Activated naive CD8-positive, alpha-beta T cell treated with anti-CD3 and anti-CD28 coated beads for 36 hours (primary cell): ENCODE measurements at places on chromosomes 13 and 19. TPM values are rescaled to one million over a fixed set of nuclear protein-coding genes. Genes with fewer than 3 reads are reported as not detected.
A peak's percentile ranks its signal among the peaks of the same experiment; 100 is the strongest.

GRCh38 chr13:113907635-113908617 lies 44.0 kb upstream of the GAS6 start:
- H3K36me3 ChIP-seq = peaks cover 4% of the 10 kb centered on the region
- peaks cover 54% of the 10 kb centered on the region for H3K27me3 ChIP-seq
- no peak overlapping the region for H3K4me3 ChIP-seq

- H3K4me1 ChIP-seq = peaks cover 18% of the 10 kb centered on the region
- H3K27me3 ChIP-seq = no peaks in the 10 kb centered on the region
- no peaks in the 10 kb centered on the region for H3K36me3 ChIP-seq
- H3K27ac ChIP-seq = no peak overlapping the region
Observed at GRCh38 chr19:13726323-13726722, 38.0 kb upstream of the MRI1 start.

GRCh38 chr13:97448503-97449251 lies 14.7 kb downstream of the RAP2A start:
- no peak for DNase-seq
- peaks cover 28% of the 10 kb centered on the region for H3K36me3 ChIP-seq
- no peaks in the 10 kb centered on the region for H3K27me3 ChIP-seq
- no peak overlapping the region for H3K4me3 ChIP-seq
- H3K27ac ChIP-seq = no peak overlapping the region

DNA sequence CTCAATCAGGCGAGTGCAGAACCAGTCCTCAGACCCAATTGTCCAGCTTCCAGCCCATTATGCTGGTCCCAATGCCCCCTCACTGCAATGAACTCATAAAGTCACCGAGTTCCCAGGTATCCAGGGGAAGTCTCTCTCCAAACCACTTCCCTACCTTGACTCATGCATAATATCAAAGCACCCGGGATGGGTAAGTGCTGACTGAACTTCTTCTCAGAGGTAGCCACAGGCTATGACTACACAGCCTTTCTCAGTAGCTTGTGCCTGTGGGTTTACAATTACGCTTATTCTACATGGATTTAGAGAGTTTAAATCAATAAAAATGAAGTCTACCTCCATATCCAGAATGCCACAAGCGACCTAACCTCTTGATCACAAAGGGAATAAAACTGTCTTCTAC lies 1.7 kb upstream of the C13orf42 start:
- H3K27ac ChIP-seq = no peak overlapping the region
- no peak for DNase-seq

GRCh38 chr19:5624018-5624663 lies 1.3 kb downstream of the SAFB start:
- H3K36me3 ChIP-seq = peaks cover 70% of the 10 kb centered on the region
- peak overlapping the region; percentile 100 for H3K4me3 ChIP-seq
- H3K27me3 ChIP-seq = peaks cover 6% of the 10 kb centered on the region
- DNase-seq = peak; percentile 8
- peak overlapping the region; percentile 88 for H3K27ac ChIP-seq

DNA sequence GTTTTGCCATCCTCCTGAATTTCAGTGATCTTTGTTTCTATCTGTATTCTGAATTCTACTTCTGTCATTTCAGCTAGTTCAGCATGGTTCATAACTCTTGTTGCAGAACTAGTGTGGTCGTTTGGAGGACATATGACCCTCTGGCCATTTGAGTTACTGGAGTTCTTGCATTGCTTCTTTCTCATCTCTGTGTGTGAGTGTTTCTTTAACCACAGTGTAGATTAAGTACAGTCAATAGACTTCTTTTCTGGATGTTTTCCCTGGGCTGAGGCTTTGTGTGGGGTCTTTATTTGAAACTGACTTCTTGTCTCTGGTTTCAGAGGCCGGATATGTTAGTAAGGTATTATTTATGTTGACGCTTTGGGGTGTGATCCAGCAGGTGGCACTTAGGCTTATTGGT lies 14.7 kb downstream of the IGFL2 start:
- no peaks in the 10 kb centered on the region for H3K36me3 ChIP-seq
- DNase-seq = no peak
- no peaks in the 10 kb centered on the region for H3K4me1 ChIP-seq
- peaks cover 56% of the 10 kb centered on the region for H3K27me3 ChIP-seq

- H3K27me3 ChIP-seq = peaks cover 33% of the 10 kb centered on the region
- no peaks in the 10 kb centered on the region for H3K36me3 ChIP-seq
- H3K27ac ChIP-seq = no peak overlapping the region
- no peaks in the 10 kb centered on the region for H3K4me1 ChIP-seq
Observed at GRCh38 chr19:33997690-33998089, 174.6 kb upstream of the LSM14A start.

- no peak overlapping the region for H3K4me3 ChIP-seq
- no peak overlapping the region for H3K27ac ChIP-seq
- no peak for DNase-seq
Observed at GRCh38 chr19:9535934-9536333, 2.5 kb downstream of the ZNF426 start.

The ZNF382 gene
- total RNA-seq = 9.3 TPM

GRCh38 chr13:103883164-103883563 lies 816.9 kb upstream of the SLC10A2 start:
- no peaks in the 10 kb centered on the region for H3K4me1 ChIP-seq
- no peak overlapping the region for H3K4me3 ChIP-seq
- H3K36me3 ChIP-seq = no peaks in the 10 kb centered on the region
- no peak for DNase-seq

- H3K36me3 ChIP-seq = no peaks in the 10 kb centered on the region
- H3K27ac ChIP-seq = no peak overlapping the region
- H3K4me1 ChIP-seq = peaks cover 4% of the 10 kb centered on the region
Observed at GRCh38 chr19:51195616-51196015, 29.3 kb upstream of the CD33 start.

The NBEA gene
- 0.42 TPM for total RNA-seq

- H3K27ac ChIP-seq = no peak overlapping the region
- no peak overlapping the region for H3K4me3 ChIP-seq
Observed at GRCh38 chr13:98875146-98875729, 102.6 kb downstream of the DOCK9 start.

The GGACT gene
- 5.3 TPM for total RNA-seq

DNA sequence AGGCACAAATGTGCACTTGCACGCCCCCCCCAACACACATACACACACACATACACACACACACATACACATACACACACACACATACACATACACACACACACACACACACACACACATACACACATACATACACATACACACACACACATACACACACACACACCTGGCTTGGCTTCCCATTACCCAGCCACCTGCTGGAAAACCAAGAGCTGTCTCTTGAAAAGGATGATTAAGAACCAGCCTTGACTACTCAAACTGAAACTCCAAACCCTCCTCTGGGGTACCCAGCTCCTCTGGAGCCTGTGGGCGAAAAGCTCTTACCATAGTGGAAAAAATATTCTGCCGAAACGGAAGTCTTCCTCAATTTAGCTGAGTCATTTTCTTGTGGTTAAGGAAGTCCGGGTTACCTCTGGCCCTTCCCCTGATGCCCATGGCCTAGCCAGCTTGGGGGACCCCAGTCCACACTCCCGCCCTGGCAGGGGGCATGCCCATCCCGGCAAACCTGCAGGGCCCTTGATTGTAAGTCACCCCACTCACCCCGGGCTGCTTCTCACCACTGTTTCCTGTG lies 21.9 kb downstream of the CEBPA start:
- peak overlapping the region; percentile 21 for H3K27ac ChIP-seq
- peaks cover 7% of the 10 kb centered on the region for H3K27me3 ChIP-seq
- H3K4me1 ChIP-seq = peaks cover 9% of the 10 kb centered on the region
- peaks cover 2% of the 10 kb centered on the region for H3K36me3 ChIP-seq
- DNase-seq = peak; percentile 62
- H3K4me3 ChIP-seq = no peak overlapping the region
